ENCODE measurements at places on chromosomes 16 and 17. TPM values are rescaled to one million over a fixed set of nuclear protein-coding genes. Genes with fewer than 3 reads are reported as not detected.

GRCh38 chr16:19936441-19936840, 51.8 kb upstream of the GPRC5B start:
- no peak for DNase-seq

GRCh38 chr16:47424846-47425245, 36.0 kb downstream of the ITFG1 start:
- DNase-seq: no peak

DNA sequence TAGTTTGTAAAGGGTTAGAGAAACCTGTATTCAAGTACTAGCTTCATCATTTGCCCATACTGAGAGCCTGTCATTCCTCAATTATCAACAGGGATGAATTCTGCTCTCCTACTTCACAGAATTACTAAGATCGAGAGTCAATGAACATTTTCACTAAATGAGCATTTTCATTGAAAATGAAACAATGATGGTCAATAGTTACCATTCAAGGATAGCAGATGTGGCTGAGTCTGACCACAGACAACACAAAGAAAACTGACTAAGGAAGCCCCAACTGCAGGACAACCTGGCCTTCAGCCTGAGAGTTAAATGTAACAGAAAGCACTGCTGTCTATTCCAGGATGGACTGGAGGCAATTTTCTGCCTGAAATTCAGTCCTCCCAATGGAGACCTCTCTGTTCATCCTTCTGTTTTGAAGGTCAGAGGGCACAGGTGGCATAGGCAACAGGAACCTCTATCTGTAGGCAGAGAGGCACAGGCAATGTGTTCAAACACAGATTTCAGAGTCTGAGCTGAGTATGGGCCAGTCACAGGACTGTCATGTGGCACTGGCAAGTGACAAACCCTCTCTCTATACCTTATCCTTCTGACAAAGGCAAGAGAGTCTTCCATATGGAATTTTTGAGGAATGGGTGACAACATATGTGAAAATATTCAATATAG, 19.5 kb downstream of the TRAF4 start:
- no peak for DNase-seq

The BOLA2 gene
- 35.7 TPM for polyA plus RNA-seq

Data from heart right ventricle (tissue), 16 donors.